ENCODE measurements at places on chromosomes 6 and 20.
A peak's percentile ranks its signal among the peaks of the same experiment; 100 is the strongest.

- DNase-seq: no peak
These were observed 68.5 kb downstream of the FAM229B start for GRCh38 chr6:112155886-112156285.

- no peak for DNase-seq
These were observed 55.6 kb upstream of the ATXN1 start for GRCh38 chr6:16816891-16817290.

GRCh38 chr20:33211817-33212424 is 5.2 kb upstream of the BPIFA3 start:
- DNase-seq: peak; percentile 53

GRCh38 chr6:41587131-41587879 is 41.1 kb downstream of the FOXP4 start:
- DNase-seq: no peak

- DNase-seq: no peak
These were observed 836.0 kb downstream of the MAFB start for GRCh38 chr20:39853050-39853449.

DNA sequence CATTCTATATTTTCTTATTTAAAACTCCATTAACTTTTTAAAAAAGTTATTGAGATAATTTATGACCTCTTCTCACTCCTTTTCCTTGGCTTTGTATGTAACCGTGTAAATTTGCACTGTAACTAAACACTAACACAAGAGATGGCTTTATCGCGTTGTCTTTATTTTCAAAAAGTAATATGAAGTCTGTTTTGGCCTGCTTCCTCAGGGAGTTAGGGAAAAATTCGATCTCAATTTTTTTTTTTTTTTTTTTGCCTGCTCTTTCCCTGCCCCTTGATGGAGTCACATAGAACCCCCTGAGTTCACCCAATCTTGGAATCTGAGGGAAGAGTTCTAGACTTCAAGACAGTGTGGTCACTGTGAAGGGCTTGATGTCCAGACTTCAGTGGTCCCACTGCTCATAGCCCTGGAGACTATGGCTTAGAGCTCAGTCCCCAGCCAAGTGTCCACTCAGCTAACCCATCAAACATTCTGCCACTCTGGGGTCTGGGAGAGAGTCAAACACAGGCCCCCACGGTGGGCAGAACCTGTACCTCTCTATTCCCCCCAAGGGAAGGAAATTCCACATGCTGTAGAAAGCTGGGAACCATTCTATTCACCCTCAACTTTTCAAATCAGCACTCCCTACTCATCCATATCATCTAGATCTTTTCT is 15.7 kb upstream of the TBC1D22B start:
- DNase-seq: no peak

DNA sequence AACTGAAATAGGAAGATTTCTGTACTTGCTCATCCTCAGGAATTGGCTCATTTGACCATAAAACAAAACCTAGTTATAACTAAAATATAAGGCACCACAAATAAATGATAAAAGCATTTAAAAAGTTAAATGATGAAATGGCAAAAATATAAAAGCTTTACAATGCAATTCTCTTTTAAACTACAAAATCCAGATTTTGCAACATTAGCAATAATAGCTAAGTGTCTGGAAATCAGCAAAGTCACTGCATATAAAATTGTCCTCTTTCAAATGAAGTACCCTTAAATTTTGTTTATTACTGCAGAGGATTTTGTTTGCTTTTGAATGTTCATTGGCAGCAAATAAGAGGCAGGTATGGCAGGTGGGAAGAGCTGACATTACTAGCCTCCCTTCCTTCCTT is 270.4 kb upstream of the RSPO3 start:
- DNase-seq: no peak

- DNase-seq: no peak
These were observed 152.3 kb upstream of the NEDD9 start for GRCh38 chr6:11384531-11385309.

- no peak for DNase-seq
These were observed 164.2 kb downstream of the PHF3 start for GRCh38 chr6:63799813-63800212.

GRCh38 chr20:34983089-34983820 is 27.6 kb downstream of the MYH7B start:
- no peak for DNase-seq

DNA sequence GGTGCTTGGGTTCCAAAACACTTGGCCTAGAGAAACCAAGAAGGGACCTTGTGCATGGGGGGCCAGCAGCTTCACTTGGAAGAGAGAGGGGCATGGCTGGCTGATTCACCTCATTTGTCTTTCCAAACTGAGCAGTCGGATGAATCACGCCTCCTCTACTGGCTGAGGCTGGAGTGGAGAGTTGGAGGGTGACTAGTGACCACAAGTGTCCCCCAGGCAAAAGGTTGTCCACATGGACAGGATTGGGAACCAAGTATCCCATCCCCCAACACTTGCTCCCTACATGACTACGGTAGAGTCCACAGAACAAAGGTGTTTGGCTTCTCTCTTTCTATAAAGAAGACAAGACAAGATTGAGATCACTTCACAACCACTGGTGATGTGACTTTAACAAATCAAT is 875.6 kb downstream of the QKI start:
- DNase-seq: no peak

DNA sequence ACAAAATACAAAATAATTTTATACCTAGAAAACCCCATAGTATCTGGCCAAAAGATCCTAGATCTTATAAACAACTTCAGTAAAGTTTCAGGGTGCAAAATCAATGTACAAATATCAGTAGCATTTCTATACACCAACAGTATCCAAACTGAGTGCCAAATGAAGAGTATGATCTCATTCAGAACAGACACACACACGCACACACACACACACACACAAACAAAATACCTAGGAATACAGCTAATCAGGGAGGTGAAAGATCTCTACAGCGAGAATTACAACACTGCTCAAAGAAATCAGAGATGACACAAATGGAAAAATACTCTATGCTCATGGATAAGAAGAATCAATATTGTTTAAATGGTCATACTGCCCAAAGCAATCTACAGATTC is 49.2 kb downstream of the TOMM6 start:
- no peak for DNase-seq

DNA sequence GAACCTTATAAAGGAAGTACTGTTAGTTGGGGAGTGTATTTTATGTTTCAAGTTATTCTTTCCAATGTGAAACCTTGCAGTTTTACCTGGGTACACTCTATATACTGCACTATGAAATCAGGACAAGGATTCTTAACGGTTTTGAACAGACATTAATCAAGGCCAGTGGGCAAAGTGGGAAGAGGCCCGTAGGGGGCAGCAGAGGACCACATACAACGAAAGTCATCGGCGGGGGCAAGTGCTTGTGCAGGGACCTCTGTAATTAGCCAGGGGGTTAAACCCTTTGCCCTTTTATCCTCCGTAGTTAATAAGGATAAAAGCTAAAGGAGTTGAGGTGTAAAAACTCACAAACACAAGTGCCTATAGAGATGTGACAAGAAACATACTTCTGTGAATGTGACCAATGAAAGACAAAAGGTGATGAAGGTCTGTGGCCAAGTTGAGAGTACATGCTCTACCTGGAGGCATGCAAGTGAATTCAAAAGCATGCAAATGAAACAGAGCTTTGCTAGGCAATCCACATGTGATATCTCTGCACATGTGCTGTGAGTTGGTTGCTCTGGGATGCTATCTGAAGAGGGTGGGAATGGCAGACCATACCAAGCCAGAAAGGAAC is 392.7 kb upstream of the MAN1A1 start:
- peak; percentile 35 for DNase-seq

DNA sequence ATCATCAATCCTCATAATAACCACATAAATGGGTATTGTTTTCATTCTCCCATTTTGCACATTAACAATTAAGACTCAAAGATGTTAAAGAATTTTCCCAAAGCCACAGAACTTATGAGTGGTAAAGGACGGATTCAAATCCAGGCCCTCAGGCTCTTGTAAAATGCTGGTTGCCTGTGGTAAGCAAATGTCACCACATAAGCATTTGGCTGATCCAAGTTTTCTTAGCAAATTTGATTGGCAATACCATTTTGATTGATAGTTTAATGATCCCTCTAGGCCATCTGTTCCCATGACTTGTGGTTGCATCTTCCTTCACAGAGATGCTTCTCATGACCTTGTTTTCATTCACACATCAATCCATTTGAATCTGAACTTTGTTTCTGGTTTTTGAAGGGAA is 252.0 kb upstream of the RIN2 start:
- DNase-seq: no peak

GRCh38 chr6:139839506-139840156 is 465.2 kb upstream of the CITED2 start:
- DNase-seq: no peak

DNA sequence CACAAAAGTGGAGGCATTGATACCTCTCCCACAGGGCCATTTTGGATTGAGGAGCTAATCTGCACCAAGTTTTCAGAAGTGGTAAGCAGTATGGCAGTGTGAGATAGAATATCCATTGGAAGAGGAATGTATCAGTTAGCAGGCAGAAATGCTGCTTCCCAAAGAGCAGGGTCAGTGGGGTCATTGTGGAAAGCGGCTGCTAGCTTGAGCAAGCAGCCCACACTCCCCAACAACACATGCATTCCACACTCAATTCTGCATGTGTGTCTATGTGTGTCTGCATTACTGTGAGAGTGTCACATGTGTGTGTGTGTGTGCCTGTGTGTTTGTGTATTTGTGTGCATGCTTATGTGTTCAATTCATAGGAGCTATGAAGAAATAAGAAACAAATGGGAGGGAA is 190.9 kb upstream of the FOXA2 start:
- DNase-seq: no peak

DNA sequence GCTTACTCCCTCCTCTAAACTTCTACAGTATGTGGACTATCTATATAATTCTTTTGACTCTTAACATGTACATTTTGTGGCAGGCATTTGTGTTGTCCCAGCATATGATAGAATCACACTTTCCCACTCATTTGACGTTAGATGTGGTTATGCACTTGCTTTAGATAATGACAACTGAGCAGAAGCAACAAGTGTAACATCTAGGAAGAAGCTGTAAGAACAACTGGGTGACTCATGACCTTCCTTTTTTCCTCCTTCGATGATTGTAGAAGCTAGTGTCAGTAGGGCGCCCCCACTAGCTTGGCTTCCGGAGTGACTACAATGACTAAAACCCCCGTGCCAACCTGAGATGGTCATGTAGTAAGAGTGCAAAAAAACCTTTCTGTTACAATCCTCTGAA is 74.6 kb upstream of the CEP85L start:
- no peak for DNase-seq
